ENCODE measurements at places on chromosomes 12 and 14.

- no peak for DNase-seq
Measured at GRCh38 chr12:55626154-55626553, 10.5 kb upstream of the OR10P1 start.

DNA sequence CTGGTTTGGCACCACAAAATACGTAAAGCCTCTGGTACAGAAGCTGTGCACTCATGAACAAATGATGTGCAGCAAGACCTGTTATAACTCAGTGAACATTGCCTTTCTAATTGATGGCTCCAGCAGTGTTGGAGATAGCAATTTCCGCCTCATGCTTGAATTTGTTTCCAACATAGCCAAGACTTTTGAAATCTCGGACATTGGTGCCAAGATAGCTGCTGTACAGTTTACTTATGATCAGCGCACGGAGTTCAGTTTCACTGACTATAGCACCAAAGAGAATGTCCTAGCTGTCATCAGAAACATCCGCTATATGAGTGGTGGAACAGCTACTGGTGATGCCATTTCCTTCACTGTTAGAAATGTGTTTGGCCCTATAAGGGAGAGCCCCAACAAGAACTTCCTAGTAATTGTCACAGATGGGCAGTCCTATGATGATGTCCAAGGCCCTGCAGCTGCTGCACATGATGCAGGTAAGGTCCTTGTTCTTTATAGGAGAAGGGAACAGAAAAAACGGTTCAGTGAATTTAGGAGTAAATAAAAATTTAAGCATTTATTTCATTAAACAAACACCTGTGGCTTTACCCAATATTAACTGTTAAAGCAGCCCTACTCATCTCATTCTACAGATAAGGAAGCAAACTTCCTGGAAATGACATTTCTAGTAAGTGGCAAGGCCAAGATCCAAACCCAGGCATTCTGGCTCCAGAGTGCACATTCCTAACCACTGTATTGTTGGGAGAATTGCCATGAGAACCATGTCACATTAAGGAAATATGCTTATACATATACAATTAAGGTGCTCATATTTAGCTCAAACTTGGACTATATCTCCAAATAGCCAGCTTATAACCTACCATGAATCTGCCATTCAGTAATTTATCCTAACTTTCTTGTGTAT lies 11.7 kb downstream of the COCH start:
- DNase-seq, result no peak

GRCh38 chr14:91649930-91650329 lies 82.0 kb downstream of the CATSPERB start:
- DNase-seq, result no peak

DNA sequence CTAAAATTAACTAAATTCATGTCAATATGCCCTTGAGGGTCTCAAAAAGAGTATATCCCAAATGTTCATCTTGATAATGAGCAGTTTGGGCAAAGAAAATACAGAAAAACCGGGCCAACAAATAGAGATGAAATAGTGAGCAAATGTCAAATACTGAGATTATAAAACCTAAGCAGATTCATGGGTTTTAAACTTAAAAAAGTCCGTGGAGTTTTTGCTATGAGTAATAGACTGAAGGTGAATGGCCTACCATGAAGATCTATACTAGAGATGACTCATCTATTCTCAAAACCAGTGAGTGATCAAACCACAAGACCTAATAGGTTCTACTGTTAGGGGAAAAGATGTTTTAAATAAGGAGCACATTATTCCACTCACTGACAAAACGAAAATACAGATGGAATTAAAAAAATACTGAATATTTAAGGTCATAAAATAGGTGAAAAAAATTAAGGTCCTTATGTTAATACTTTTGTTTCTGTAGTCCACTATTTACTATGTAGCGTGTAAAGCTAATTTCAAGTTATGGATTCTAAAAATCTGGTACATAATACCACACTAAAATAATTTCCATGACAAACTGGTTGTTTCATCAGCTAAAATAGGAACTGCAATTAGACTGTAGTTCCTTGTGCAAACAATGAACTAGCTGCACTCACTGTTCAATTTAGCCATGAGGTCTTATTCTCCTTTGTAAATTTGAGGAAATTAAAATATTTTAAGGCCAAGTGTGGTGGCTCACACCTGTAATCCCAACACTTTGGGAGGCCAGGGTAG lies 5.0 kb downstream of the HNRNPC start:
- DNase-seq, result no peak

- DNase-seq, result no peak
Measured at GRCh38 chr12:124007826-124008570, 35.0 kb downstream of the ZNF664 start.

DNA sequence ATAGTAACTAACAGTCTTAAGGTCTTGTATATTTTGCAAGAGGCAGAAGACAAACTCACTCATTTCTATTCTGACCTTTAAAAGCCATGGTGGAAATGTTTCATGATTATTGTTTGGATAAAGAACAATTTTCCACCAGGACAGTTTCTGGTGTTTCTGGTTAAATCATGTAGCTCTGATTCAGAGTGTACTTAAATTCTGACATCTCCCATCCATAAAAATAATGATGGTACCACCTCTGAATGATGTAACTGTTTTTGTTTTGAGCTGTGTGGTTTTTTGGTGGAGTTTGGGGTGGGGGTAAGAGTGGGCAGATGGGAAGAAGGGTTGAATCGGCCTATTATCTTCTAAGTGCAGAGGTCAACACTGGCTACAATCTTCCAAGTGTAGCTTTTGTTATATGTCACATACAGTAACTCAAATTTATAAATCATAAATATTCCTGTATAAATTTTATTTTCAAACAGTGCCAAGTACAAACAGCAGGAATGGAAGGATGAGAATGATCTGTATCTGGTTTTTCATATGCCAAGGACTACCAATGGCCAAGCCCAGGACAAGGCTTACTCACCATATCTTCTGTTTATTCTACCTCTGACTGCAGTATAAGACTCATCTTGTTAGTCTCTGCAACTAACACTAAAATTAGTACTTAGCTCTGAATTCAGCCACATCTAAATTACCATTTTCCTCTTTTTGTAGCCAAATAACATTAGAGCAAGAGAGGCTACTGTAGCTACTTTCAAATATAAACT lies 108.7 kb downstream of the BCAT1 start:
- no peak for DNase-seq

GRCh38 chr14:67077921-67078320 lies 111.3 kb upstream of the GARIN2 start:
- no peak for DNase-seq

DNA sequence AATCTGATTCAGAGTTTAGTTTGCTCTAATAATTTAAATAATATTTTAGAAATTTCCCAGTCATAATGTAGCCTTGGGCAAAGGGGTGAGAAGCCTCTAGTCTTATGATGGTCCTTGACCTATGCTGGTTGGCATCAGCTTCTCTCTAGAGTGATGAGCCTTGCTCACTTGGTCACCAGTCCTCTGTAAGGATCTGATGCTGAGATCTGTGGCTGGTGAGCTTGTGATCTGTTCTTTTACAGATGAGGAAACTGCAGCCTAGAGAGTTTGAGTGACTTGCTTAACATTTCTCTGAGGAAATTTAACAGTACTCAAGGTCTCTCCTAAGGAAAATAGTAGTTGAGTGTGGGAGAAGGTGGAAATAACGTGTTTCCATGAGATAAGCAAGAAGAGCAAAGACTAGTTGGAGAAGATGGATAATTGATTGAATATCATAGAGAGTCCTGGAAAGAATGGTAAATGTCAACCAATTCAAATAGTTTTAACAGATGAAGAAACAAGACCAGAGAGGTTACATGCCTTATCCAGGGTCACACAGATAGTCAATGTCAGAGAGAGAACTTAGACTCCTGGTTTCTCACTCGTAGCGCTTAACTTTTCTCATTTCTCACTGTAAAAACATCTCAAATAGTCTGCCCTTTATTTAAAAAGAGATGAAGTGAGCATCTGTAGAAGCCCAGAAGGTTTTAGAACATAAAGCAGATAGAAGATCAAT lies 89.7 kb upstream of the ETV6 start:
- DNase-seq, result no peak

GRCh38 chr14:64225151-64225757 lies 68.9 kb downstream of the ESR2 start:
- no peak for DNase-seq

DNA sequence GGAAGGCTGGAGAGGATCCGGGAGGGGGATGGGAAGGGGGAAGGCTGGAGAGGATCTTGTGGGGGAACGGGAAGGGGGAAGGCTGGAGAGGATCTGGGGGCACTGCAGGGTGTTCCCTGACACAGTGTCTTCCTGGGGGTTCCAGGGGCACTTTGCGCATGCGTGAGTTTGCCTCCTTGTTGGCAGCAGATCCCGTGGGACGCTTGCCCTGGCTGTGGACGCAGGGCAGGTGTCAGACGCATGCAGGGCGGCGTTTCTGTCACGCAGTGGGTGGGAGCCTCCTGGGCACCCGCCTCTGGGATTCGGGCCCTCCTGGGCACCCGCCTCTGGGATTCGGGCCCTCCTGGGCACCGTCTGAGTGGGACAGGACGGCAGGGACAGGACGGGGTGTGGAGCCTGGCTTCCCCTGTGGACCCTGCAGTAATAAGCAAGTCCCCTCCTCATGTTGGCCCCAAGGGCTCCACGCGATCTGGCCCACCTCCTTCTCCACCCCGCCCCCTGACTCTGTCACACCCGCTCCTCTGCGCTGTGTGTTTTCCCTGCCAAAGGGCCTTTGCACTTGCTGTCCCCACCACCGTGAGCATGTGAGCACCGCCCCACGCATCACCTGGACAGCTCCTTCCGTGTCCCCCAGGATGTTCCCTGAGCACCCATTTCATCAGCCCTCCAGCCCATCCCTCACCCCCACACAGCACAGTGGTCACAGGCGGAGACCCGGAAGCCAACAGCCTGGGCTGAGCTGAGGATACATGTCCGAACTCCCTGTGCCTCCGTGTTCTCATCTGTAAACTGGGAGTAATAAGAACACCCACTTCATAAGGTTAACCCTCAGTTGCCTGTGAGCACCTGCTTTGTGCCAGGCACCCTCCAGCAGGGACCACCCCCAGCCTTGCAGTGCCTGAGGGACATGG lies 4.4 kb downstream of the MMP17 start:
- DNase-seq, result peak; percentile 58

- no peak for DNase-seq
Measured at GRCh38 chr14:72291908-72292688, 359.9 kb downstream of the RGS6 start.

- no peak for DNase-seq
Measured at GRCh38 chr12:87119713-87120112, 863.5 kb upstream of the MGAT4C start.

- no peak for DNase-seq
Measured at GRCh38 chr14:40280652-40281051, 848.4 kb upstream of the FBXO33 start.

- DNase-seq, result peak; percentile 95
Measured at GRCh38 chr14:55077170-55078151, 26.0 kb downstream of the MAPK1IP1L start.

DNA sequence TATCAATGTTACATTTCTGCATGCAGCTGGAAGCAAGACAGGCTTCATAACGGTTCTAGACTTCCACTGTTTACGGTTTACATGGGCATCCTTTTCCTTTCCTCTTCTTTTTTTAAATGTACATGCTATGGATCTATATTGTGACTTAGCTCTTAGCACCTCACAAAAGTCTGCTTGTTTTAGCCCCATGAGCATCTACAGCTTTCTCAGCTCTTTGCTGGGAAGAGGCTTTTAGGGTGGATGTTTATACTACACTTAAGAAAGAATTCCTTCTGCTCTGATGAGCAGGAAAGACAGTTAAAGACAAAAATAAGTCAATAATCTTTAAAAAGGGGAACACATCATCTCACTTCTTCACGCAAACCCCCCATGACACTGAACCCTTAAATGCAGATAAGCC lies 51.4 kb downstream of the KICS2 start:
- DNase-seq, result no peak
